Ascending aorta (tissue), 2 donors: ENCODE measurements at places on chromosomes 3 and 15. TPM values are rescaled to one million over a fixed set of nuclear protein-coding genes. Genes with fewer than 3 reads are reported as not detected.
A peak's percentile ranks its signal among the peaks of the same experiment; 100 is the strongest.

DNA sequence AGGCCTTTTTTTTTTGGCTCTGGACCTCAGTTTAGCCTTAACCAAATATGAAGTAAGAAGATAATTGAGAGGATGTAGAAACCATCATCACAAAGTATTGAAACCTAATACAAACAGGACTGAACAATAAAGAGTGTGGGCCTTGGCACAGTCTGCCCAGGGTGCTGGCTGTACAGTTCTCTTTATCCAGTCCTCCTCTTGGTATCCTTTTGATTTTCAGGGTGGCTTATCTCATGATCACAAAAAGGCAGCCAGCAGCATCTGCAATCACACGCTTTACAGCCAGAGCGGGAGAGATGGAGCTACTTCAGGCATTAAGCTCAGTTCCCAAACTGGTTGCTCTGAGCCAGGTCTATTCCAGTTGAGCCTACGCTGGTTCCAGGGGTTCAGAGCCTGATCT is 239.7 kb downstream of the RPLP1 start:
- no peak for DNase-seq
- H3K27me3 ChIP-seq, result no peaks in the 10 kb centered on the region
- no peak overlapping the region for H3K27ac ChIP-seq
- no peaks in the 10 kb centered on the region for H3K4me1 ChIP-seq

GRCh38 chr3:139327861-139328260 is 16.0 kb upstream of the MRPS22 start:
- H3K36me3 ChIP-seq, result no peaks in the 10 kb centered on the region
- H3K27ac ChIP-seq, result no peak overlapping the region
- DNase-seq, result no peak
- no peaks in the 10 kb centered on the region for H3K4me1 ChIP-seq
- H3K4me3 ChIP-seq, result no peak overlapping the region

DNA sequence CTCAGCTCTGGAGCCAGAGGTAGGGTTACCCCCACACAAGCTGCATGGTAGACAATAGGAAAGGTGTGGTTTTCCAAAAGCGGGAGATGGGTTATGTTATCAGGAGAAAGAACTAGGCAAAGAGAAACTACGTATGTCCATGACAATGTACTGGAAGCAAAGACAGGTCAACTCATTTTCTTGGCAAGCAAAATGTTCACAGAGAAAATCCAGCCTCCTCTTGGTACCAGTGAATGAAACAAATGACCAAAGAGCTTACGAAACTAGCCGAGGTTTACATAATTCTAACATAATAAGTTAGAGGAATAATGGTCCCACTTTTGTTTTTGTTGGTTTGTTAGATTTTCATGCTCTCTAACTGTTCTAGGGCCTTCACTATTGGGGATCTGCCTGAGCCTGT is 338.1 kb upstream of the TGFBR2 start:
- no peak overlapping the region for H3K4me3 ChIP-seq
- H3K27ac ChIP-seq, result no peak overlapping the region
- no peaks in the 10 kb centered on the region for H3K27me3 ChIP-seq
- no peaks in the 10 kb centered on the region for H3K36me3 ChIP-seq

- no peaks in the 10 kb centered on the region for H3K36me3 ChIP-seq
- no peak overlapping the region for H3K27ac ChIP-seq
These were observed 56.9 kb upstream of the GOLGA6L2 start for GRCh38 chr15:23503980-23504379.

DNA sequence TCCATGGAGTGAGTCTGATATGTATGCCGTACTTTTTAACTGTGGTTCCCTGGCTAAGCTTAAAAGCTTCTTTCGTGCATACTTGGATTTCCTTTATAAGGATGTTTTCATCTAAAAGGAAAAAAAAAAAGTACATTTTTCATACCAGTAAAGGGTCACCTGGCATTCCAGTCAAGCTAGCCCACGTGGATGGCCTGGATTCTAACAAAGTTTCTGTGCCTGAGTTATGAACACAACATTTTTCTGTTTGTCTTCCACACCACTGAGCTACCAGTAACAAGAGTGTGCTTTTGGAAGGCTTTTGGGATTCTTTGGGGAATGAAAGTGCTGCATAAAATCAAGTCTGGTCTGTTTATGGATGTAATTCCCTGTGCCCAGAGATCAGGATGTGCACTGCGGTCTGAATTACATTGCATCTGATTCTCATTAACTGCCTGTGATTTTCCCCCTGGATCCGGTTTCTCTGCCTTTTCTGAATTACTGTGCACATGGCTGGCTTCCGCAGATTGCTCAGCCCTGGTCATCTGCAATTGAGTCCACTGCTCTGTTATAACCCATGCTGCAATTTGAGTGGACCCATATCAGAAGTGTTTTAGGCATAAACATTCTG is 38.2 kb upstream of the MAGI1 start:
- no peaks in the 10 kb centered on the region for H3K36me3 ChIP-seq
- H3K4me1 ChIP-seq, result no peaks in the 10 kb centered on the region
- no peak overlapping the region for H3K27ac ChIP-seq
- H3K27me3 ChIP-seq, result no peaks in the 10 kb centered on the region

DNA sequence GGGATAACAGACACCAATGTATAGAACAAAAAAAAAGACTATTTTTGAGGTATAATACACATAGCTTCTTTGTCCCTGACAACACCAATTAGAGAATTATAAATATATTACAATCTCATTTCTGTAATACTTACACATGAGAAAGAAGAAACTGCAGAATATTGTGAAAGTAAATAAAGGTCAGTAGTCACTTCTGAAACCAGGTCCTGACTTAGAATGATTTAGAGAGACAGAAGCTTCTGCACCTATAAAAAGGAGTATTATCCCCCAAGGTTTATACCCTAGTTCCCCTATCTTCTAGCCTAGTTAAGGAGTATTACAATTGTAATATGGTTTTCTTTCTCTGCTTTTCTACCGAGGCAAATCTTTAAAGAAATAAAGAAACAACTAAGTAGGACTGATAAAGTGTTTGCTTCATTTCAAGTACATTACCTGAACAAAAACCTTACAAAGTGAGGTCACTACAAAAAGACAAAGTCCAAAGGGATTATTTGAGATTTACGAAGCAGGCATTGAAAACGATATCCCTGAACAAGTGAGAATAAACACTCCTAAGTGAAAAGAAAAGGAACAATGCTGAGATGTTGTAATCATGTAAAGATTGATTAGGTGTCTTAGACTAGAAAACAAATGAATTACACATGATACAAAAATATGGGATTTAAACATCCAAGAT is 103.0 kb downstream of the GBE1 start:
- no peaks in the 10 kb centered on the region for H3K4me1 ChIP-seq
- no peak overlapping the region for H3K27ac ChIP-seq
- no peaks in the 10 kb centered on the region for H3K27me3 ChIP-seq
- no peaks in the 10 kb centered on the region for H3K36me3 ChIP-seq

DNA sequence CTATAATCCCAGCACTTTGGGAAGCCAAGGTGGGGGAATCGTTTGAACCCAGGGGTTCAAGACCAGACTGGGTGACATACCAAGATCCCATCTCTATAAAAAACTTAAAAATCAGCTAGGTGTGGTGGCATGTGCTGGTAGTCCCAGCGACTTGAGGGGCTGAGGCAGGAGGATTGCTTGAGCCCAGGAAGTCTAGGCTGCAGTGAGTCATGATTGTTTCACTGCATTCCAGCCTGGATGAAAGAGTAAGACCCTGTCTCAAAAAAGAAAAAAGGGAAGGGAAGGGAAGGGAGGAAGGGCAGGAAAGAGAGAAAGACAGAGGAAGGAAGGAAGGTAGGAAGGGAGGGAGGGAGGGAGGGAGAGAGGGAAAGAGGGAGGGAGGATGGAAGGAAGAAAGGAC is 133.7 kb upstream of the LRRN1 start:
- no peaks in the 10 kb centered on the region for H3K4me1 ChIP-seq
- H3K36me3 ChIP-seq, result no peaks in the 10 kb centered on the region
- no peak for DNase-seq
- no peak overlapping the region for H3K27ac ChIP-seq
- no peak overlapping the region for H3K4me3 ChIP-seq

GRCh38 chr3:148206446-148206845 is 491.3 kb upstream of the AGTR1 start:
- H3K27ac ChIP-seq, result no peak overlapping the region
- no peaks in the 10 kb centered on the region for H3K27me3 ChIP-seq
- no peaks in the 10 kb centered on the region for H3K4me1 ChIP-seq
- H3K4me3 ChIP-seq, result no peak overlapping the region
- H3K36me3 ChIP-seq, result no peaks in the 10 kb centered on the region
- no peak for DNase-seq

DNA sequence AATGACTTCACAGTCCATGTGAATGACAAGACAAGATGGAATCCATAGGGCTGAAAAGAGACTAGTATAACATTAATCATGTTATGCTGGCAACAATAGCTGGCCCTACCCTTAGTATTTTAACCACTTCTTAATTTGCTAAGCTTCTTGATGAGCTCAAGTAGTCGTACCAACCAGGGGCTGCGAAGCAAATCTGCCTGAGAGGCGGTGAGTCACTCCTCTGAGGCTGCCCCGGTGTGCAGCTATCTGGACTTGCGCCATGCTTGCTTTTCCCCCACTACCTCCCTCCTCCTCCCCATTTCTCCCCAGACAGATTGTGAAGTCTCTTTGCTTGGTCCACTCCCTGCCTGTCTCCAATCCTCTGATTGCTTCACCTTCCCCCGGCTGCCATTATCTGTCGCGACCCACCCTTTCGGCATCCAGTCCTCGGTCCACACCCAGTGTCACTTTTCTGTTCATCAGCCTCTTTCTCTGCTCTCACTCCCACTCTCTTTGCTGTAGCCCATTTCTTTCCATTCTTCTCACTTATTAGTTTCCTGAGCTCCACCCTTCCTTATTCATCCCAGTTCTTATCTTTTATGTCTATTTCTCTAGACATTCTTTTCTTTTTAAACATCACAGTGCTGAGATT is 42.7 kb downstream of the DUT start:
- H3K36me3 ChIP-seq, result no peaks in the 10 kb centered on the region
- no peak overlapping the region for H3K4me3 ChIP-seq

- no peaks in the 10 kb centered on the region for H3K36me3 ChIP-seq
- H3K27me3 ChIP-seq, result no peaks in the 10 kb centered on the region
- peak overlapping the region; percentile 31 for H3K4me3 ChIP-seq
- no peaks in the 10 kb centered on the region for H3K4me1 ChIP-seq
These were observed 867 bp upstream of the DCAF1 start for GRCh38 chr3:51500632-51501131.

DNA sequence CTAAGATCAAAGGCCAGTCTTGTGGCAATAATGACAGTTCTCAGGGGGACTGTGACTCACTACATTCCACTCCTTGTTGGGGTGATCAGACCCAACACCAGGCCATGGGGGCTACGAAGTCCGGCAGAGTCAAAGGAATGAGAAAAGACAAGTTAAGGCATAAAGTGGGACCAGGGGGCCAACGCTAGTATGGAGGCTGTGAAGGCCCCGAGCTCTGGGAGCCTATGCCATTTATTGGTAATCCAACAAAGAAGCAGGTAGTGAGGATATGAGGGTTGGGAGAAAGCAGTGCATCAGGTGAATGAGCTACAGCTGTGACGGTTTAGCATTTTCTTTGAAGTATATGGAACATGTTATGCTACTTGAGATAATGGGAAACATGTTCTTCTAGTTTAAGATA is 104.4 kb upstream of the C2CD4B start:
- no peak for DNase-seq
- no peak overlapping the region for H3K4me3 ChIP-seq
- H3K27ac ChIP-seq, result no peak overlapping the region
- H3K4me1 ChIP-seq, result no peaks in the 10 kb centered on the region

DNA sequence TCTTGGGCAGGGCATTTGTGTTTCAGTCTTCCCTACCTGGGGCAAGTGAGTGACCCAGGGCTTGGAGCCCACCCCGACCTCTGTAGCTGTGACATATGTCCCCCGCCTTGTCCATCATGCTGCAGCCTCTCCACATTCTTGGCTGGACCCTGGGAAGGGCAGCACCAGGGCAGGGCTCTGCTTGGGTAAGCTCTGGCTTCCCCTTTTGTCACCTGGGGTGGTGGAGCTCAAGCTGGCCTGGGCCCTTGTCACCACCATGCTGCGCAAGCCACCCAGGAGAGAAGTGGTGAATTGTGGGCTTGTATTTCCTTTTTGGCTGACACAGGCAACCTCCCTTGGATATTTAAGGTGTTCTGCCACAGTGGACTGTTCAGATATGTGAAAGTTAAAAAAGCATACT is 29.3 kb downstream of the SPSB4 start:
- H3K27ac ChIP-seq, result no peak overlapping the region
- H3K4me3 ChIP-seq, result no peak overlapping the region
- H3K36me3 ChIP-seq, result no peaks in the 10 kb centered on the region
- H3K27me3 ChIP-seq, result no peaks in the 10 kb centered on the region

DNA sequence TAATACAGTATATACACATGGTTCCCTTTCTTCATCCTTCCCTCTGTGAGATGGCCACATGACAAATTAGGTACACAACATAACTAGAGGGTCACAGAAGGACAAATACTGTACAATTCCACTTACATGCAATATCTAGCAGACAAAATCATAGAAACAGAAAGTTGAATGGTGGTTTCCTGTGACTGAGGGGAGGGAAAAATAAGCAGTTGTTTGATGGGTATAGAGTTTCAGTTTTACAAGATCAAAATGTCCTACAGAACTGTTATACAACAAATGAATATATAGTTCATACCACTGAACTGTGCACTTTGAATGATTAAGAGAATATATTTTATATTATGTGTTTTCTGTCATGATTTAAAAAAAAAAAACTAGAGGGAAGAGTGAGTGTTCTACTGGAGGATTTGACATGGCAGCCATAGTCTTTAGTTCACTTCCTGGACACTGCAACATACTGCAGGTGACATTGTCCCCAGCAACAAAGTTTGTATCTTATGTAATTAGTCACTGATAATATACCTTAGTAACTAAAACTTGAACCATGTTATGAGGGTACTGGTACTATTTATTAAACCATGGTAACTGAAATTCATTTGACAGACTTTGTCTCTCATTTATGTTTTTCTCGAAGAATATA is 37.2 kb downstream of the CCDC54 start:
- no peaks in the 10 kb centered on the region for H3K36me3 ChIP-seq
- H3K27me3 ChIP-seq, result no peaks in the 10 kb centered on the region
- no peak overlapping the region for H3K27ac ChIP-seq
- H3K4me1 ChIP-seq, result no peaks in the 10 kb centered on the region
- no peak for DNase-seq

GRCh38 chr3:197959500-197959890 is 522 bp upstream of the LMLN start:
- peaks cover 19% of the 10 kb centered on the region for H3K36me3 ChIP-seq
- H3K4me1 ChIP-seq, result peaks cover 9% of the 10 kb centered on the region
- no peaks in the 10 kb centered on the region for H3K27me3 ChIP-seq
- peak overlapping the region; percentile 88 for H3K4me3 ChIP-seq
- DNase-seq, result no peak
- peak overlapping the region; percentile 75 for H3K27ac ChIP-seq

MRPS25 gene
- 8.1 TPM for total RNA-seq

ROBO1 gene
- total RNA-seq, result 13.4 TPM

RASL12 gene
- 187 TPM for total RNA-seq

NMNAT3 gene
- total RNA-seq, result 1.2 TPM

PLEKHO2 gene
- total RNA-seq, result 41.4 TPM

KY gene
- total RNA-seq, result 0.43 TPM
